Stimulated activated CD4-positive, alpha-beta T cell treated with anti-CD3 and anti-CD28 coated beads, Interleukin-15, amount 100 ng/mL, for 24 hours (primary cell): ENCODE measurements at places on chromosomes 1 and 21.

DNA sequence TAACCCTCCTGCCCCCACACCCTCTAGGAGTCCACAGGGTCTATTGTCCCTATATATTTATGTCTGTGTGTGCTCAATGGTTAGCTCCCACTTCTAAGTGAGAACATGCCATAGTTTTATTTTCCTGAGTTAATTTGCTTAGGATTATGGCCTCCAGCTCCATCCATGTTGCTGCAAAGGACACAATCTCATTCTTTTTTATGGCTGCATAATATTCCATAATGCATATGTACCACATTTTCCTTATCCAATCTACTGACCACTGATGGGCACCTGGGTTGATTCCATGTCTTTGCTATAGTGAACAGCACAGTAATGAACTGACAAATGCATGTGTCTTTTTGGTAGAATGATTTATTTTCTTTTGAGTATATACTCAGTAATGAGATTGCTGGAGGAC is 13.3 kb upstream of the FHAD1 start:
- DNase-seq: no peak

- DNase-seq: no peak
Measured at GRCh38 chr1:77467021-77467595, 185.3 kb downstream of the AK5 start.

GRCh38 chr1:38670544-38671122 is 188.9 kb downstream of the RRAGC start:
- no peak for DNase-seq

DNA sequence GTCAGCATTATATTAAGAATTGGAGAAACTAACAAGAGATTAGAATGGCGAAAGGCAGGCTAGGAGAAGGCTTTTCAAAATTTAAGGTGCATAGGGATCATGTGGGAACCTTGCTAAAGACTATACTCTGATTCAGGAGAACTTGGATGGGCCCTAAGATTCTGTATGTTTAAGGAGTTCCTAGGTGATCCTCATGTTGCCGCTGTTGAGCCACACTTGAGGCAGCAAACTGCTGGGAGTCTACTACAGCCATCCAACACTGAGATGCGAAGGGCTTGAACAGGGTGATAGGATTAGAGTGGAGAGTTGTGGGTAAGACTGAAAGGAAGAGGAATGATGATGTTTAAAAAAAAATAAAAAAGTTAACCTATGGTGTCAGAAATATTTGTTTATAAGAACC is 1013.2 kb downstream of the MRPL39 start:
- DNase-seq: no peak
